ENCODE measurements at places on chromosomes 16 and 17. TPM values are rescaled to one million over a fixed set of nuclear protein-coding genes. Genes with fewer than 3 reads are reported as not detected.

GNG13 gene
- total RNA-seq = 3.8 TPM

IGSF6 gene
- total RNA-seq = 0.99 TPM

GJD3 gene
- total RNA-seq = not detected

TBC1D3G gene
- 2.2 TPM for total RNA-seq

SPATA32 gene
- total RNA-seq = not detected

MEOX1 gene
- 7.9 TPM for total RNA-seq

KRTAP1-5 gene
- not detected for total RNA-seq

G6PC1 gene
- total RNA-seq = not detected

EARS2 gene
- 32.5 TPM for total RNA-seq

HEATR9 gene
- total RNA-seq = not detected

FTSJ3 gene
- 46.6 TPM for total RNA-seq

CSNK2A2 gene
- 49.1 TPM for total RNA-seq

TBC1D3D gene
- total RNA-seq = 5.3 TPM

CYGB gene
- total RNA-seq = 12.5 TPM

MT4 gene
- total RNA-seq = not detected

PRSS36 gene
- total RNA-seq = not detected

MAPT gene
- 41.3 TPM for total RNA-seq

MPP3 gene
- total RNA-seq = 21.7 TPM

PPY gene
- total RNA-seq = not detected

HCRT gene
- 1.4 TPM for total RNA-seq

PDE6G gene
- total RNA-seq = 6.4 TPM

DBNDD1 gene
- total RNA-seq = 18.1 TPM

DDX28 gene
- total RNA-seq = 11.8 TPM

KRT16 gene
- 0.66 TPM for total RNA-seq

ACSM5 gene
- total RNA-seq = 0.66 TPM

MGAT5B gene
- total RNA-seq = 9.8 TPM

EPOP gene
- total RNA-seq = 1.1 TPM

TP53TG3F gene
- total RNA-seq = not detected

All from camera-type eye (tissue), 1 donor.